Fibroblast of mammary gland (primary cell): ENCODE measurements at places on chromosomes 3 and 15.

- DNase-seq = no peak
These were observed 10.6 kb upstream of the SEMA7A start for GRCh38 chr15:74444106-74445062.

GRCh38 chr3:132654721-132655120 lies 4.9 kb downstream of the ACAD11 start:
- DNase-seq = no peak

GRCh38 chr3:5768281-5768945 lies 580.9 kb downstream of the EDEM1 start:
- no peak for DNase-seq

DNA sequence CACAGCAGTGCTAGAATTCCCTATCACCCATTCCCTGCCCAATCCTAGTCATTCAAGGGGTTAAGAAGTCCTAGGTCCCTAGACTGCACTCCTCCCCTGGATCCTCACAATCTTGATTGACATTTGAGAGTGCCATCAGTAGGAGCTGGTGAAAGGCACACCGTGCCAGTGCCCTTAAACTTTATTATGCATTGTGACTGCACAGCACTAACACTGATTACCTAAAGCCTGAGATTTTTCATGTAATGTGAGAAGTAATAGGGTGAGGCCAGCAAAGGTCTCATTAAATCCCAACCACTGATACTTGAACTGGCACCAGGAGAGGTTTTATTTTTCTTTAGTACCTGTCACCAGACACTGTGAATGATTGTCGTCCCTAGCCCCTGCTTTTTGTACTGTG lies 16.3 kb downstream of the GXYLT2 start:
- DNase-seq = no peak

DNA sequence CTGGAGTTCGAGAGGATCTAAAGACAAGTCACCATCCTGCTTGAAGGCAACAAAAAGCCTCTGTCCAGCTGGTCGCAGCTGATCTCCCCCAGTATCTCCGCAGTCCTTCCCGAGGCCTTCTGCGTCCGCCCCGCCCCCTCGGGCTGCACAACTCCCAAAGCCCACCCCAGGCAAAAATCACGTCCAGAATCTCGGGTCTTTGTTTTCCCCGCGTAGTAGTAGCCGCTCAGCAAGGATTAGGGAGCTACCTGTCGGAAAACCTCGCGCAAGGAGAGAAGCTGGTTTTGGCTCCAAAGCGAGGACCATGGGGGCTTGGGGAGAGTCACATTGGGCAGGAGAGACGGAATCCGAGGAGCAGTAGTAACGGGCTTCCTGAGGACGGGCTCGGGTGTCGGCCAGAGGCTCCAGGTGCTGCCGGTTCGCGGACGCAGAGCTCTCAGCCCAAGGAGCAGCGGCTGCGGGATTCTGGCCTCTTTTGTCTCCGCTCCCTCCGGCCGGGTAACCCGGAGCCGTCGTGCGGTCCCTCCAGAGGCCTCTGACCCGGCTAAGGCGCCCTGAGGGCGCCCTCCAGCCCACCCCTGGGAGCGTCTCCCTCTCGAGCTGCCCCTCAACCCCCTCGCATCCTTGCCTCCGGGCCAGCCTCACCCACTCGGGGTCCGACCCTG lies 401 bp downstream of the ZSCAN29 start:
- peak; percentile 36 for DNase-seq
